Stimulated activated CD4-positive, alpha-beta T cell treated with anti-CD3 and anti-CD28 coated beads, Interleukin-1b, Interleukin-23, amount 100 ng/mL, for 4 hours (primary cell): ENCODE measurements at places on chromosomes 2 and 18.

DNA sequence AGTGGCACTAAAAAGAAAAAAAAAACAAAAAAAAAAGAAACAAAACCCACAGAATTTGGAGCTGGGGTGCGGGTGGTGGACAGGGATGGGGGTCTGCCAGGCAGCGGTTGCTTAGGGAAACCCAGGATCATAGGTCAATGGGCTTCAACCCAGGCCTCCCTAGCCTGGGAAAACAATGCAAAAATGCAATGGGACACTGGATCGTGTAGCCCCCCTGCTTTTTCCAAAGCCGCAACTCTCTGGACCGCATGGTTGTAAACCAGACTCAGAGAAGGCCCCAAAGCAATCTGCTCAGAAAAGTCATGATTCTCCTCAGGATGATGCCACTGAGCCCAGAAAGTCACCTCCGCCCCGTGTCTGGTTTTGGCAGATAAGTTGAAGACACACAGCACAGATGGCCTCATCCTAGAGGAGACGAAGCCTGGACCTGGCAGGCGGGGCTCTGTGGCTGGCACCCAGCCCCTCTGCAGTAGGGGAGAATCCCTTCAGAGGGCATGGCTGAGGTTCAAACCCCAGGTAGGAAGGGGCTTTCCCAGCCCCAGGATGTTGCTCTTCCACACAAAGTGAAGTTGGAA is 5.1 kb downstream of the DLX2 start:
- no peak for DNase-seq

- DNase-seq, result no peak
These were observed 17.3 kb downstream of the CIB4 start for GRCh38 chr2:26623541-26624495.

DNA sequence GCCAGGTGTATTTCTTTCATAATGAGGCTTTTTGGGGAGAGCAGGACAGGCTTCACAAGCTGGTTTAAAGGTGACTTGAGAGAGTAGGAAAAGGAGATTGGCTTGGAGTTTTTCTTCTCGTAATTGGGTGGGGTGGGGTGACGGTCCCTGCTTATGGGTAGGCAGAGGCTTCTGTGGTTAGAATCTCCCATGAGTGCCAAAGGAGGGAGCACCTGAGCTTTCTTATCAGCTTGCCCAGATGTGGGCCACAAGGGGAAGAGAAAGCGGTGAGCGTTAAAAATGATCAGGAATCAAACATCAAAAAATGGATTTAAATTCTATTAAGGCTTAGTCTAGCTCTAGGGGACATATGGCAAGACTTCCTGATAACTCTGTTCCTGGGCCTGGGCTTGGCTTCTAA is 9.7 kb upstream of the PNPT1 start:
- no peak for DNase-seq

DNA sequence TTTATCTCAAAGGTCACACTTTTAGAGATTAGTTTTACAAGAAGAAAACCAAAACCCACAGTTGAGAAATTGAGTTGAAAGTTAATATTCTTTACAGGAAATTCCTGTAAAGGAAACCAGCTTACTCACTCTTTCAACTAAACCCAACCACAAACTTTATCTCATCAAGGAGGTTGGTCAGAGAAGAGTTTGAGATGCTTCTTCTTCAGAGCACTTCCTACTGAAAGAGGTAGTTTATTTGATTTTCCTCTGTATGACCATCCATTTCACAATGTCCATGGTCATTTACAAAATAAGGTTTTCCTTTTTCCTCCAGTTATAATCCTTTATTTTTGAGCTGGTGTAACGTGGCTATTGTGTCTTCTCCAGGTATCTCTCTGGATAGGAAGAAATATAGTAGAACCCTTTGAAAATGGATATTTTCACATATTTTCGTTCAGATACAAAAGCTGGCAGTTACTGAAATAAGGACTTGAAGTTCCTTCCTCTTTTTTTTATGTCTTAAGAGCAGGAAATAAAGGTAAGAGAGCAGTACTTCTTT is 4.5 kb upstream of the IL18RAP start:
- DNase-seq, result no peak

DNA sequence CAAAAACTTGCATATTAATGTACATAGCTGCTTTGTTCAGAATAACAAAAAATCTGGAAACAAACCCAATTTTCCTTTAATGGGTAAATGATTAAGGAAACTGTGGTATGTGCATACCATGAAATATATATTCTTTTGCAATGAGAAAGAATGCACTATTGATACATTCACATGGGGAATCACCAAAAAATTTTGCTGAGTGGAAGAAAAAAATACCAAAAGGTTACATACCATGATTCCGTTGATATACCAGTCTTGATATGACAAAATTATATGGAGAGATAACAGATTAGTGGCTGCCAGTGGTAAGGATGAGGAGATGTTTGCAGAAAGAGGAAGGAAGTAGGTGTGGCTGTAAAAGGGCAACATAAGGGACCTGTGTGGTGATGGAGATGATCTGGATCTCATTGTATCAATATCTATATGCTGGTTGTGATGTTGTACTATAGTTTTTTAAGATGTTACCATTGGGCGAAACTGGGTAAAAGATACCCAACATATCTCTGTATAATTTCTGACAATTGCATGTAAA is 54.6 kb upstream of the BCL2L11 start:
- no peak for DNase-seq

- DNase-seq, result no peak
These were observed 526.7 kb upstream of the SETBP1 start for GRCh38 chr18:44153981-44154380.

DNA sequence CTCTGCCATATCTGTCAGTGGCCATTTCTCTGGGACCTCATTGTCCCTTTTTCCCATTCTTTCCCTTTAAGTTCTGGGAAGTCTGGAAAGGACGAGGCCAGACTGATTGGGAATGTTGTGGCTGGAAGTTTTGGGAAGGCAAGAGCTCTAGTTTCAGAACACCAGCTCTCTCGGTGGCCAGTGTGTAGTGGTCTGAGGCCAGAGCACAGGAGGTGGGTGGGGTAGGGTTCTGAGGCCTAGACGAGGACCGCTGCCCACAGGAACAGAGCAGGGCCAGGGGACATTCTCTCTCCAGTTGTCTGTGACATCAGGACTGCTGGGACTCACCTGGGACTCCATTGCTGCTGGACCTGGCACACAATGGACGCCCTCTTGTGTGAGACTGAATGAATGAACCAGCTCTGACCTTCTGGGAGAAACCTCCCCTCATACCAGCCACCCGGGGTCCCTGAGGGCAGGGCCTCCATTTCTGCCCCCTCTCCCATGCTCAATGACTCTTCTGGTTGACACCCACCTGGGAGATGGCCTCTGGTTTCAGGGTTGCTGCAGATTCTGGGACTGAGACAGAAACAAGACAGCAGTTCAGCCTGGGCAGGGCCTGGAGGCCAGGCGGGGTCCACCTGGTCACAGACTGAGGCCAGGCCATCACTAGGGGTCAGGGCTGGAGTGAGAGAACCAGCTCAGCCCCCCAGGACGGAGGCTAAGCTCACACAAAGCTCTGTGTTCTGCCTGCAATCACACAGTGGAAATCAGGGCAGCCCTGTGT is 8.4 kb upstream of the NPPC start:
- DNase-seq, result no peak

GRCh38 chr2:134593519-134593918 is 125.3 kb downstream of the TMEM163 start:
- no peak for DNase-seq

- no peak for DNase-seq
These were observed 19.1 kb downstream of the HDAC4 start for GRCh38 chr2:239381709-239382134.

DNA sequence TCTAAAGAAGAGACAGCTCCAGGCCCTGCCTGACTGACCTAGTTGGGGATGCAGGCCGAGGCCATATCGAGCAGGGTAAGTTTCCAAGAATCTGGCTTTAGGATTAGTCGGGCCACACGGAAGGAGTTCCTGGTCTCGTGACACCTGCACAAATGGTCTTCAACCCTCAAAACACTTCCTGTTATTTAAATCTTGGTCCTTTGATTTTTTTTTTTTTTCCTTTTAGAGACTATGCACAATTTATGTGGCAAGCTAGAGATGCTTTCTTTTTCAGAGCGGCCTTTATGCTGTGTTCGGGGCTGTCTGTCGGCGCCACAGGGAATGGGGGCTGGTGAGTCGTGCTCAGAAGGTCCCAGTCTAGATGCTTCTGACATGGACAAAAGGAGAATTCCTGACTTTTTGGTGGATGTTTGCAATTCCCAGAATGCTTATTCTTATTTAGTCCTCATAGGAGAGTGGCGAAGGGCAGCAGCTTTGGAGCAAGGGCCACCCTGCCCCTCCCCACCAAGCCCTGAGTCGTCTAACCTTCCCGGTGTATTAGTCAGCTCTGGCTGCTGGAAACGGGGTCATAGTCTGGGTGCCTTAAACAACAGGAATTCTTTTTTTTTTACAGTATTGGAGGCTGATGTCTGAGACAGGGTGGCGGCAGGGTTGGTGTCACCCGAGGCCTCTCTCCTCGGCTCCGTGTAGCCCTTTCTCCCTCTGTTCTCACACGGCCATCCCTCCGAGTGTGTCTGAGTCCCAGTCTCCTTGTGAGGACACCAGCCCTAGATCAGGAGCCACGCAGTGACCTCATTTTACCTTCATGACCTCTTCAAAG is 27.4 kb downstream of the HPCAL1 start:
- peak; percentile 14 for DNase-seq

DNA sequence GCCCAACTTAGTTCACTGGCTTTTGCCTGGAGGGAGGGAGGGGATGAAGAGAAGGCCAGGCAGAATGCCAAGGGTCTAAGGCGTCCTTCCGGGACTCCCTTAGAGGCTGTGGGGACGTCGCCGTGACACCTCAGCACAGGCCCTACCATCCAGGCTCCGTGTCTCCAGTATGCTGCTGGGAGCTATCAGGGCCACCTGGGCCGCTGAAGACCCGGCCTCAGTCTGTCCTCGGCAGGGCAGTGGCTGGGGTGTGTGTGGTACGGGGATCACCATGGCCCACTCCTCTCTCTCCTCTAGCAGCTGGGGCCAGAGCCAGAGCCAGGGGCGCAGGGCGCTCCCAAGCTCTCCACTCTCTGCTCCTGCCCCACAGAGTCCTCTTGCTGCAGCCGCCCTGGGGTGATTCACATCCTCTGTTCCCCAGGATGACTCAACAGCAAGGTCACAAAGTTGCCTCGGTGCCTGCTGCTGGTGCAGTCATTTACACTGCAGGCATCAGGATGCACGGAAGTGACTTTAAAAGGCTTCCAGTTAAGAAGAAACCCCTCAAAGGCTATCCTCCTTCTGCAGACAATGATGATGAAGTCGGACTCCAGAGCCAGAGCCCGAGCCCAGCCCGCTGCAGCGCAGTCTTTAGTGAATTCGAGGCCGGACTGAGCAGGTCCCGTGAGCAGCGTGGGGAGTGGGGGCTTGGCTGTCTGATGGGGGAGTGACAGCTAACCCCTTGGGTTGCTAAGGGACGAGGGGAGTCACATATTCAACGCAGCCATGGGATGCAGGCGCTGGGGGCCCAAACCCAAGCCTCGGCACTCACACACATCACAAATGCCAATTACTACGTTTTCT is 31.9 kb downstream of the SNORC start:
- no peak for DNase-seq

GRCh38 chr2:10448576-10449485 is 704 bp upstream of the ODC1 start:
- DNase-seq, result peak; percentile 93

DNA sequence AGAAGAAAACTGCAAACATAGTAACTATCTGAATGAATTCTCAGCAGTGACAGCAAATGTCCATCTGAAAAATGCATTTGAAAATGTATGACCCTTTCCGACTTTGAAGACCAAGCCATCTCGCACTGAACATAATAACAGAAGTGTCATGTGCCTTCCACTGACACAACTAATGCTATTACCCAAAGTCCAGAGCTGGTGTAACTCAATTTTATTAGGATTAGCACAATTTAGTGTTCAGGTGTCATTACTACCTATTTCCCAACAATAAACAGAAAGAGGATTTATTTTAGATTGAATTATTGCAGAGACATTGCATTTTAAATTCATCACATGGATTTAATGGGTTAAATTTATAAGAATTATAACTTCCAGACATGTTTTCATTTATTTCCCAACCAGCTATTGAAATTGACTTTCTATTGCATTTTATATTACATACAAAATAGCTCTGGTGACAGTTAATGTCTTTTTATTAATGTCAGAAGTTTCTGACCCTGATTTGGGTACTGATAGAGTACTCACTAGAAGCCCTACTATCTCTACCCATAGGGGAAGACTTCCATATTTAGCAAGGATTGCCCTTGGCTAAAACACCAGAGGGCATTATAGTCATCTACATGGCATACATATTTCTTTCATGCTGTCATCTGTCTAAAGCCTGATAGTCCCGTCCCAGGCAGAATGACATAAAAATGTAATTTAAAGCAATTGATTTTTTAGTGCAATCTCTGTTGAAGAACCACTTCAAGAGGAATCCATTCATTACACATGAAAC is 7.0 kb upstream of the STK39 start:
- no peak for DNase-seq

GRCh38 chr2:6644261-6644660 is 221.4 kb downstream of the CMPK2 start:
- DNase-seq, result no peak

GRCh38 chr2:80169811-80170594 is 134.5 kb downstream of the LRRTM1 start:
- DNase-seq, result no peak

DNA sequence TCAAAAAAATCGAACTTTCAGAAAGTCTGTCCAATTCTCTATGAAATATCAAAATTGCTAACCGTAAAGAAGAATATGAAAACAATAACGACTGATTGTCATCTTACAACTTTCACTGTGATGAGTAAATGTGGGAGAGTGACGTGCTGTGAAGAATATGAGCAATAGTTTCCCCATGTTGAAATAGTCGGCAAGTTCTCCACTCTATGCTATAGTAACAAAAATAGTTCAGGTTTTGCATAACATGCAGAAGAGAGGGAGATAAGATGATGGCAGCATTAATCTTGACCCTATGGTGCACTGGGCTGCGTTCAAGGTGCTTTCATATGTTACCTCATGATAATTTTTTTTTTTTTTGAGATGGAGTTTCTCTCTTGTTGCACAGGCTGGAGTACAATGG is 196.8 kb upstream of the CYRIA start:
- DNase-seq, result no peak

- no peak for DNase-seq
These were observed 180.6 kb downstream of the FSIP2 start for GRCh38 chr2:185919155-185919554.

- DNase-seq, result no peak
These were observed 9.9 kb downstream of the TMBIM1 start for GRCh38 chr2:218282173-218282991.

- DNase-seq, result no peak
These were observed 18.9 kb downstream of the MBD5 start for GRCh38 chr2:148039783-148040182.

DNA sequence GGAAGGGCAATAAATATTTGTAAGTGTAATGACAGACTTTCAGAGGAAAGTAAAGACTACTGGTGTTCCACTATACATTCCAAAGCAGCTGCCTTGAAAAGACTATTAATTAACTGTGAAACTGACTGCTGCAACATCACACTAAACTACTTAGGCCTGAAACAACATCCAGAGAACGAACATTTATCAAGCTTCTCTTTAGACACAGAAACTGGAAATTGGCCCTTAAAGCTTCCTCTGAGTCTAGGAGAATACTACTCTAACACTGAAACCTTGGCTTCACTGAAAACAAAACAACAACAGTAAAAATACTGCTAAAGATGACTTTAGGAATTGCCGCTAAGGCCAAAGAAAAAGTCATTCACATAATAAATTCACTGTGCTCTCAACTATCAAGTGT is 74.6 kb downstream of the ESCO1 start:
- no peak for DNase-seq
